ENCODE measurements at places on chromosomes 6 and 20.

GRCh38 chr6:108927927-108928326, 79.7 kb downstream of the ARMC2 start:
- DNase-seq, result no peak

DNA sequence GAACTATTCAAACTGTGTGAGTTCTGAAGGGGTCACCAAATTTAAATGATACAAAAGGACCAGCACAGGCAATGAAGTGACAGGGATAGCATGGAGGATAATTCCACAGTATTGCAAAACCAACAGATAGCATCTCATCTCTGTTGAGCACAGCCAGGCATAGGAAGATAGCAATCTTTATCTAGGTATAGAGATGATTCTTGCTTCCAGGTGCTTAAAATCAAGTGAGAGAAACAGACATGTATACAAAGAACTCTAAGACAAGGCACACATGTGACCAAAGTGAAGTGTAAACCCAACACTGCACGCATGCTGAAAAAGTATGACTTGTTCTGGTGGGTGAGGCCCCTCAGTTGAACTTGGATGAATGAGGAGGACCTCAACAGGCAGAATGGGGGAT, 48.4 kb upstream of the ARMC2 start:
- no peak for DNase-seq

GRCh38 chr6:87763276-87763675, 61.2 kb upstream of the AKIRIN2 start:
- no peak for DNase-seq

DNA sequence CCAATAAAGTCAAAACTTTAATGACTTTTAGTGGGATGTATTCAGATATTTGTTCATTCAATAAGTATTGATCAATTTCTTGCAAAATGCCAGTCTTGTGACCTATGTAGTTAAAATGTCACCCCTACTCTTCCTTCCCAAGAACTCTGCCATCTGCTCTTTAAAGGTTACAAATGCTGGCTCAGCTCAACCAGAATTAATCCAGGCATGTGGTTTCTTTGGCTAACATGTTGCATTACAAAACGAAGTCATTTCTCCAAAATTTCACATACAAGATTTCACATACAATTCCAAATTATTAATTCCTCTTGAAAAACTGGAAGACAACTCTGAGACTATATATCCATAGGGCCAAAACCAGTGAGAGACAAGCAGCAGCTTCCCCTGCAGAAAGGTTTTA, 395.7 kb downstream of the PRKN start:
- DNase-seq, result no peak

DNA sequence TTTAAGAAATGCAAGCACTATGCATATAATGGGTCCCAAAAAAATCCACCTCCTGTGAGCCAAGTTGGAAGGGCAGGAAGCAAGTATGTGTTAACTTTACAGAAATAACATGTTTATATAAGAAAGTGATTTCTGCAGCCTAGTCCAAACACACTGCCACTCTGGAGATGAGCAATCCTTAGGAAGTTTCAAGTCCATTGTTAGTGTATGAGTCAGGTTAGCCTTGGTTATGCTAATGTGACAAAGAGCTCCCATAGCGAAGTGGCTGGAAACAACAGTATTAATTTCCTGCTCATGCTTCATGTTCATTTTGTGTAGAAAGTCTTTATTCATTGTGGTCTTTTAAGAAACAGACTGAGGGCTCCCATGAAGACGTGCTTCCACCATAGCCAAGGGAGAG, 121.4 kb downstream of the TBXT start:
- no peak for DNase-seq

DNA sequence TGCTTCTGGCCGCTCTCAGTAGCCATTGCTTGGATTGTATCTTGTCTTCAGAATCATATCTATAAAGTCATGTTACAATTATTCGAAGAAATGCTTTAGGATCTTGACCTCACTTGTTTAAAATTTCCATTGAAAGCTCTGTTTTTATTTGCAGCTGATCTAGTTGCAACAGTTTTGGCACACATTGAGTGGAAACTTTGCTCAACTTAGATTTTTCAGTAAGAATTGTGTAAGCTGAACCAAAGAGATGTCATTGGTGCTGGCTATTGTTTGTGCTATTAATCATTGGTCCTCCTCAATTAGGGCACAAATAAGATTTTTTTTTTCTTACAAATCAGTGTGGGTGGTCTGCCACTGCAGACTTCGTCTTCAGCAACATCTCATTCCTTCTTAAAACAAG, 649.2 kb downstream of the MMUT start:
- no peak for DNase-seq

- no peak for DNase-seq
These were observed 94.2 kb upstream of the KCNK16 start for GRCh38 chr6:39416728-39417127.

DNA sequence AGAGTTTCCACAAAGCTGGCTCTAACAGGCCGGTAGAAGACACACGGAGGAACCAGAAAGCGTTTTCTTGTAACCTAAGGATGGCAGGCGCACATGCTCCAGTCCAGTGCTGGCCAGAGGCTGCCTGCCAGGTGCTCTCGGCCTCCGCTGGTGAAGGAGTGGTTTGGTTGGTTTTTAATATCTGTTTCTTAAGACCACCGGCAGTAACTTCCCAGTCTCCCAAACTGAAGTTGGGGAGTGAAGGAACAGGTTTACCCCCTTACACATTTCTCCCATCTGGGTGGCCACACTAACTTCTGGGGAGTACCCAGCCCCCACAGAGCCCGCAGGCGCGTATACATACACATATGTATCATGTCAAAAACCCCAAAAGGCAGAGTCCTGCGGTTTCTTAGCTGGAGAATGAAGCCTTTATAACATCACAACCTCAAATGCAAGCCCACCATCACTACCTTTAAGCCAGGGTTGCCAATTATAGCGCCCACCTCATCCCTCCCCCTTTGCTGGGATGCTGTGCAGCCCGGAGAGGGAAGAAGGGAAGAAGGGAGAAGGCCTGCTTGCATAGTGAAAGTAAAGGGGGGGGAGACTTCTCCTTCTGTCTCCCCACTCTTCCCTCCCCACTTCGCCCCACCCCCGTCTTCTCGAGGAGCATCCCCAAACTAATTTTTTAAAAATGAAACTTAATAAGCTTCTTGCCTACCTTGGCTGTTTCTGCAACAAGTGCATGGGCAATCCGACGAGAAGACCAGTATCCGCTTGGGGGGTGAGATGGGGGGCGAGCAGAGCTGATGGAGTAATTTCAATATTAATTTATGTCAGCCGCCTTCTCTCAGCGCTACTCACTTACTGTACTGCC, 1.0 kb downstream of the TRERF1 start:
- peak; percentile 24 for DNase-seq

DNA sequence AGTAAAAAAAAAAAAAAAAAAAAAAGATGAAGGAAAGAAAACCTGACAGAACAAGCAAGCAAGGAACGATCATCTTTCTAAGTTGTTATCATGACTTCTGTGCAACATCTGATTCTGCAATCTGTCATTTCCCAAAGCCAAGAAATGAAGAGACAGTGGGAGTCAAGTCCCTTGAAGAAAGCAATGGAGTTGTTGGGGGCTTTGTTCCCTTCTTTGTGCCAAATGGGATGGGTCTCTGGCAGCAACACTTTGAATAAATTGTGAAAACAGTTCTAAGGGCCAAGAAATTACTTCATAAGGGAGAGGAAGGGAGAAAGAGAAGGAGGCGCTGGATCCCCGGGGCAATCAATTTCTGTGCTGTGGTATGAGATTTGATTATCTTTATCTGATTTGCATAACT, 33.3 kb upstream of the RSPO3 start:
- DNase-seq, result no peak

GRCh38 chr6:147837540-147837939, 329.1 kb downstream of the SAMD5 start:
- DNase-seq, result no peak

DNA sequence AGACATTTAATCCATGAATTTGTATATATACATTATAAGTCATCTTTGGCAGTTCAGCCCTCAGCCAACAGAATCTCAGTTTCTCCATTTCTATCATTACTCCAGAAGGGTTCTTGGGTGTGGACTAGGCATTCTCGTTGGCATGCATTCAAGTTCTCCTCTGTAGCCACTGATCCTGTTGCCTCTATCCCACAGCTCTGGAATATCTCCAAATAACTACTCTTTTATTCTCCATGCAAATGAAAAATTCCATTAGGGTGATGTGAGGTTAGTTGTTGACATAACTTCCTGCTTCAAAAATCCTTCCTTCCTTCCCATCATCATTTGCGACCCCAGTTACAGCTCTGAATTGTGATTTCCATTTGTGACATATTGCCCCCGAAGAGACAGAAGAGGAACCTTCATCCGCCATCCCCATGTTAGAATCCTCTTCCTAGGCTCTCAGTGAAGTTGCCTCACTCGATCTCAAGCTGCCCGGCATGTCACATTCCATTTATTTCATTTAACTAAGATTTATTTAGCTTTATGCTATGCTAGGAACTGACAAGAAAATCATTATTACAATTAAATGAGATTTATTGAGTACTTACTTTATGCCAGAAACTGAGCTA, 93.7 kb upstream of the EDN1 start:
- DNase-seq, result no peak

DNA sequence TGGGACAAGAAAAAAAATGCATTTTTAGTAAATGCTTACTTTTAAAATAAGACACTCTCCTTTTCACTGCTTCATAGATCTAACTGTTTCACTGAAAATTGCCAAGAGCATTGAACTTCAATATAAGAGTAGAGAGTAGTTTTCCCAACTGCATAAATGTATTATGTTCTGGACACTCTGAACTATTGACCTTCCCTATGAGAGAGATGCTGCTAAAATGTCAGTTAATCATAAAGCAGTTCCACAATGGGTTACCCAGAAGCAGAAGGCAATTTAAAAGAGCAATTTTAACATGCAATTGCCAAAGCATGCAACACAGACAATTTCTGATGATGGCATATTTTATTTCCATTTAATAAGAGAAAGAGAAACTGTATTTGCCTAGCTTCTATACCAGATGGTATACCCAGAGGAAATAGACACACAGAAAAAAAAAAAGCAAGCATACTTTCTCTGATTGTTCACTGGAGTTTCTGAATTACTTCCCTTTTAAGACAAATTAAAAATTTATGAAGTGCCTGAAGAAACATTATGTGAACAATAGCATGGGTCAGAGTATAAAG, 279.1 kb upstream of the THEMIS start:
- no peak for DNase-seq

DNA sequence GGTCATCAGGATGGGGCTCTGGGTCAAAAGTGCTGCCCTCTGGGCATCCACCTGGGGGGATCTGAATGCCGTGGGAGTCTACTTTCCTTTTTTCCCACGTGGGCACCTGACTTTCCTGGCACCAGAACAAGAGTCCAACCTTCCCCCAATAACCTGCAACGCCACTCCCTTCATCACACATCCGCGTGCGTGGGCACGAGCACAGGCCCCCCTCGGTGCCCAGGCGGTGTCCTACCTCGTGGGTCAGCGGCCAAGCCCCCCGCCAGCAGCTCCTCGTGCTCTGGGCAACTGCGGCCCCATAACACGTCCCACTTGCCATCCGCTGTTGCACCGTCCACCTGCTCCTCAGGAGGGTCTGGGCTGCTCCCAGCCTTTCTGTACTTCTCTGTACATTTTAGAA, 87.0 kb downstream of the YTHDF1 start:
- peak; percentile 12 for DNase-seq

DNA sequence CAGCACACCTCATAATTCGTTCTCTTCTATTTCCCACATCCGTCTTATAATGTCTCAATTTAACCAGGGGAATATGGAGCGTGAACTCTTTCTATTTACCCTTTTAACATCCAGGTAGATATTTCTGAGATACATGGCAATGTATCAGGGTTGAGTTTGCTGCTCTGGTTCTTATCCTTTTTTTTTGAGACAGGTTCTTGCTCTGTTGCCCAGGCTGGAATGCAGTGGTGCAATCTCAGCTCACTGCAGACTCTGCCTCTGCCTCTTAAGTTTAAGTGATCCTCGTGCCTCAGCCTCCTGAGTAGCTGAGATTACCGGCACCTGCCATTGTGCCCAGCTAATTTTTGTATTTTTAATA, 36.5 kb downstream of the KLHL31 start:
- DNase-seq, result no peak

- DNase-seq, result no peak
These were observed 573.3 kb downstream of the PKHD1 start for GRCh38 chr6:51513891-51514747.

DNA sequence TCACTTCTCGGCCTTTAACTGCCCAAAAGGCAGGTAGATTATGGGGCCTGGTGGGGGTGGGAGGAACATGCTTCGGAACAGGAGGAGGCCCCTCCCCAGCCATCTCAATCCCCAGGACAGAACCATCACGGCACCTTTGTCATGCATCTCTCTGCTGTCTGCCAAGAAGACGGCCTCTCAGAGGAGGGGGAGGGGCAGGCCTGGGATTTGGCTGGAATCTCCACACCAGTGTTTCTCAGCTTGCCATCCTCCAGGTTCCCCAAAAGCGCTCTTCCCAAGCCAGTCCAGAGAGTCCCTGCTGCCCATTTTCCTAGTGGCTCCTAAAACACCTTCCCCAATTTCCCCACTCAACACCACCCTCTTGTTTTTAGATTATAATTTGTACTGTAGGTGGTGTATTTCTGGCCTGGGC, 2.5 kb upstream of the POU5F1 start:
- no peak for DNase-seq

DNA sequence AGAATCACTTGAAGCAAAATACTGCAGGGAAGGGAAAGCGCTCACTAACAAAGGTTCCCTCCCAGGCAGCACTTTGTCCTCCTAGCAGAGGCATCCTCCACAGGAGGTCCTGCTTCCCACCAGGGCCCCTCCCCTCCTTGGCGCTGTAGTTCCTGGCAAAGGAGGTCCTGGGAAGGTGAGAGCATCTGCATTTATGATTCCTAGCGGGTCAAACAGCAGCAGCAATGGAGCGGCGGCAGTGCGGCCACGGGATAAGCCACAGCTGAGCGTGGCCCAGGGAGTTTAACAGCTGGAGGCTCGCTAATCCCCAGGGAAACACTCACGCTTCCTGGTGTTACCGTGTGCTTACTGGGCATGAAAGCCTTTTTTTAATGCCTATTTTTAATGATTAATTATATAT, 185.8 kb downstream of the TTLL2 start:
- no peak for DNase-seq

- DNase-seq, result peak; percentile 24
These were observed 805 bp upstream of the STX16 start for GRCh38 chr20:58650181-58650775.

DNA sequence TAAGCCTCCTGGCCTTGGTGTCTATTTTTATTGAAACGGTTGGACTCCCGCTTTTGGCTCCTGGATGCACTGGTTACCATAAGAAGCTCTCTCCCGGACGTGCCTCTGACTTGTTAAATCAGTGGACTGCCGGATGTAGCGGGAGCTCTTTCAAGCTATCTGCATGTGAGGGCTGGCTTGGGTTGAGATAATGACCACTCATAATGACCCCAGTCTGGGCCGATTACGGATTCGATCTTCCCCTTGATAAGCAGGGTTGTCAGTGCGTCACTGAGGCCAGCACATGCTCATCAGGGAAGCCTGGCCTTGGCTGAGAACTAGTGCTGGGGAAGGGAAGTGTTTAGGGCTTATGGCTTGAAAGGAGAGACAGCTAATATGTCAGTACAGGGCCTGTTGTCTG, 528.1 kb downstream of the CDH26 start:
- DNase-seq, result no peak

GRCh38 chr6:26164120-26164505, 76.9 kb downstream of the HFE start:
- DNase-seq, result no peak

Measured in upper lobe of left lung (tissue), 6 donors.